Psoas muscle (tissue), 8 donors: ENCODE measurements at places on chromosomes 1 and 21. TPM values are rescaled to one million over a fixed set of nuclear protein-coding genes. Genes with fewer than 3 reads are reported as not detected.

GRCh38 chr1:78222225-78222959 is 176.6 kb downstream of the GIPC2 start:
- DNase-seq = no peak

DNA sequence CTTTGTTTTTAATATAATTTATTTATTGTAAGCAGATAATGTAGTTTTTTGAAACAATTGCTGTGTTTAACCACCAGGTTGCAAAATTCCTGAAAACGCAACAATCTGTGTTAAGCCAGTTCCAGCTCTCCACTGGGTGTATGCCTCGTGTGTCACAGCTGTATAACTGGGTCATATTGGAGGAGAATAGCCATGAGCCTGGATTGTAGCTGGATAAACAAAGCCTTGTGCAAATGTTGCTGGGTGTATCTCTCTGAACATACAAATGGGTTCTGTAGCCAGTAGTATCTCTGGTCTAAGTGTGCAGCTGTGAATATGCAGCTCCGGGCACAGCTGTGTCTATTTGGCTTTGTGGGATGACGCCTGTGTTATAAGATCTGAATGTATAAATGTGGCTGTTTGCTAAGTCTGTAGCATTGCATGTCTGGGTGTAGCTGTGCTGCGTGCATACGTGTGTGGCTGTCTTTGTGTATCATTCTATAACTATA is 2.8 kb downstream of the TCEA3 start:
- no peak for DNase-seq

The FAM72C gene
- total RNA-seq = not detected

The SEC16B gene
- 0.42 TPM for total RNA-seq

DNA sequence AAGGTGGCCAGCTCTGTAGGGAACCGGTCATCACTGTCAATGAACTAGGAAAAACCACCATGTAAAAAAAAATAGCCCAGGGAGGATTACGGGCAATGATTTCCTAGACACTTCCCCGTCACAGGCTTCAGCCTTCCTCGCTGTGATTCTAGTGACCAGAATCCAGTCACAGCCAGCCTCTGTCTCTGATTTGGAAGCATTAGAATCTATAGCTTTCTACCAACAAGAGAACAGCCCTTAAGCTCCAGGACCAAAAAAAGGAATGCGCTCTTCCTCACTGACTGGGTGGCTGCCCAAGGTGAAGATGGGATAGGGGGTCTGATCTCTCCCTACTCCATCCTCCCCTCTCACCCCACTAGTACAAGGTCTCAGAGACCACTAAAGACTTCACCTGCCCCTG is 67.2 kb downstream of the TEX35 start:
- DNase-seq = no peak

DNA sequence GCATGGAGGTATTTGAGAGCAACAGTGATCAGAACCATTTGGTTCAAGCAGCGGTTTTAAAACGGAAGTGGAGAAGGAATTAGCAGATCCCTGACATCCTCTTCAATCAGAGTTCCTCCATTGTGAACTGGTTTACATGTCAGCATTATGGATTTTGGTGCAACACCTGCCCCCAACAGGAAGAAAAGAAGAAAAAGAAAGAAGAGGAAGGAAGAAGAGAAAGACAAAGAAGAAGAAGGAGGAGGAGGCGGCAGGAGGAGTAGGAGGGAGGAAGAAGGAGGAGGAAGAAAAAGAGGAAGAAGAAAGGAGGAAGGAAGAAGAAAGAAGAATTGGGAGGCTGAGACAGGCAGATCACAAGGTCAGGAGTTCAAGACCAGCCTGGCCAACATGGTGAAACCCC is 17.4 kb downstream of the NDUFS5 start:
- DNase-seq = no peak

The ADAMTS1 gene
- 48.6 TPM for total RNA-seq

The FCRL1 gene
- 0.40 TPM for total RNA-seq
